SK-N-SH (cell line): ENCODE measurements at places on chromosomes 2 and 18. TPM values are rescaled to one million over a fixed set of nuclear protein-coding genes. Genes with fewer than 3 reads are reported as not detected.

- no peak for DNase-seq
These were observed 22.1 kb upstream of the COL6A3 start for GRCh38 chr2:237435844-237436587.

- no peak for DNase-seq
These were observed 437.2 kb upstream of the PKDCC start for GRCh38 chr2:41610501-41611190.

DNA sequence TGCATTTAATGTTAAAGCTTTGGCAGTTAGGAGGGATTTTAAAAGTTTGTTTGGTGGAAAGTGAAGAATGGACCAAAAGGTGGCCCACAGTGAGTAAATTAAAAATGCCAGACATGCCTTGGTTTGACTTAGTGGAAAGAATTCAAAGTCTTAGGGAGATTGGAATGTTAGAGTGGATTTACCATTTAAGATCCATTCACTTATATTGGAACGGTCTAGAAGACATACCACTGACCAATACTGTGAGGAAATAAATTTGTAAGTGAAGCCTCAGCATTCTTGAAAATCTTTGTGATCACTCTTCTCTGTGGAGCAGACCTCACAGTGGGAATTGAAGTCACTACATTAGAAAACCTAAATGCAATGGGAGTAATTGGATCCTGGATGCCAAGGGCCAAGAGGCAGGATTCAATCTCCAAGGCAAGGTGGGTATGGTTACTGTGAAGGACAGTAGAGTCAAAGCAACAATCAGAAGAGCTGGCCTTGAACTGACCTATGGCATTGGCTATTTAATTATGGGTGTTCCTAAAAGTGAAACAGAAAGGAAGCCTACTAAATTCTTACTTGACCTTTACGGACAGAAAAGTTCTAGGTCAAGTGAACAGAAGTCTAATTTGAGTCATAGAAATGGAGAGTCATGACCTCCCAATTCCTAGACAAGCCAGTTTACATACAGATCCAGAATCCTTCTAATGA lies 40.2 kb upstream of the VRK2 start:
- DNase-seq: no peak

DNA sequence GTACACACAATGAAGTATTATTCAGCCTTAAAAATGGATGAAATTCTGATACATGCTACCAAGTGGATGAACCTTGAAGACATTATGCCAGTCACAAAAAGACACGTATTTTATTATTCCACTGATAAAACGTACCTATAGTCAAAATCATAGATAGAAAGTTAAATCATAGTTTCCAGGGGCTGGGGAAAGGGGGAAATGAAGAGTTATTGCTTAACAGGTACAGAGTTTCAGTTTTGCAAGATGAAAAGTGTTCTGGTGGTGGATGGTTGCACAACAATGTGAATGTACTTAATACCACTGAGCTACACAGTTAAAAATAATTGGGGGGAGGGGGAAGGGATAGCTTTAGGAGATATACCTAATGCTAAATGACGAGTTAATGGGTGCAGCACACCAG lies 279.0 kb upstream of the STON1 start:
- DNase-seq: no peak

GRCh38 chr2:115299199-115299598 lies 856.8 kb downstream of the DPP10 start:
- DNase-seq: no peak

DNA sequence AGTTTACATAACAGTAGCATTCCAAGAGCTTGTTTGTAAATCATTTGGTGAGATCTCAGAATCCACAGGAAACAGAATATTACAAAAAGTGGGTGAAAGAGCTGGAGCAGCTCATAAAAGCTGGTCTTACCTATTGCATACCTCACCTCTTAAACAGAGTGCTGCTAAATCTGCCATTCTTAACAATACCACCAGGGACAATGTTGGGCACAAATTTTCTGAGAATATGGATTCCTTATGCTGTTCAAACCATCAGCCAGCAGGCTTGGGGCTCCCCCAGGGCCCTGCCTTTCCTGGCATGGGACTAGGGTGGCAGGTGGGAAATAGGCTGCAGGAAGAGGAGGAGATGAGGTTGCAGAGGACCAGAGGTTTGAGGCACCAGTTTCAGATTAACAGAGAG lies 55.6 kb downstream of the TGFA start:
- peak; percentile 32 for DNase-seq

DNA sequence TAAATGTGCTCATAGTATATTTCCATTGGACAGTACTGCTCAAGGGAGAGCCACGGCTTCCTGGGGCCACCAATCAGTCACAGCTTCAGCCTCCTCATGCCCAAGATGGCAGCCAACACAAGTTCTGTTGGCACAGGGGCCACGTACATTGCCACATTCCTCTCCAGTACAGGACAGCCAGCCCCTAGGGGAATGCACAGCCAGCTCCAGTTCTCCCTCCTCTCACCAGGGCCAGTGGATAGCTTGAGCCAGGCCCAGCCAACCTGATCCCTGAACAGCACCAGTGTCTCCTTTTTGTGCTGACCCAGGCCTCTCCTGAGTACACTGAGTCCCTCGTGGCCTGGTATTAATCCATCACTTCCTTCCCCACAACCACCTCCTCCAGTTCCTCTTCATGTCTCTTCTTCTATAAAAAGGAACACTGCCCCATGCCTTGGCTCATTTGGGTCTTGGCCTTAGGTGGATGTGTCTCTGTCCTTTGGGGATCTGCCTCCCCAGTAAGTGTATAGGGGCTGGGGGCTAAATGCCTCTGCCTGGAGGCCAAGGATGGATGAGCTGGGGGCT lies 168.7 kb downstream of the TNS1 start:
- DNase-seq: no peak

SERPINB8 gene
- 3.4 and 5.2 TPM in 2 replicates for polyA plus RNA-seq

MRPL53 gene
- 60.6 and 95.0 TPM in 2 replicates for polyA plus RNA-seq
